ENCODE measurements at places on chromosomes 2 and 18. TPM values are rescaled to one million over a fixed set of nuclear protein-coding genes. Genes with fewer than 3 reads are reported as not detected.

The DAW1 gene
- total RNA-seq, result not detected

The MALL gene
- total RNA-seq, result 2.5 TPM

The NT5C1B gene
- not detected for total RNA-seq

The ANKRD36C gene
- 42.6 TPM for total RNA-seq

The APLF gene
- 12.0 TPM for total RNA-seq

The MYCN gene
- 0.13 TPM for total RNA-seq

The FKBP1B gene
- total RNA-seq, result 5.8 TPM

The MRPL33 gene
- total RNA-seq, result 402 TPM

The NEU2 gene
- not detected for total RNA-seq

The MEX3C gene
- total RNA-seq, result 33.0 TPM

The NDC80 gene
- total RNA-seq, result 0.31 TPM

All from gastroesophageal sphincter (tissue), 4 donors.